NCI-H345 (cell line): ENCODE measurements at places on chromosomes 3 and 15.

GRCh38 chr15:100341239-100341749 is 481 bp downstream of the ADAMTS17 start:
- DNase-seq = no peak

- no peak for DNase-seq
Observed at GRCh38 chr15:69885173-69885955, 212.4 kb downstream of the TLE3 start.

- DNase-seq = no peak
Observed at GRCh38 chr15:94080989-94081605, 150.3 kb upstream of the MCTP2 start.

DNA sequence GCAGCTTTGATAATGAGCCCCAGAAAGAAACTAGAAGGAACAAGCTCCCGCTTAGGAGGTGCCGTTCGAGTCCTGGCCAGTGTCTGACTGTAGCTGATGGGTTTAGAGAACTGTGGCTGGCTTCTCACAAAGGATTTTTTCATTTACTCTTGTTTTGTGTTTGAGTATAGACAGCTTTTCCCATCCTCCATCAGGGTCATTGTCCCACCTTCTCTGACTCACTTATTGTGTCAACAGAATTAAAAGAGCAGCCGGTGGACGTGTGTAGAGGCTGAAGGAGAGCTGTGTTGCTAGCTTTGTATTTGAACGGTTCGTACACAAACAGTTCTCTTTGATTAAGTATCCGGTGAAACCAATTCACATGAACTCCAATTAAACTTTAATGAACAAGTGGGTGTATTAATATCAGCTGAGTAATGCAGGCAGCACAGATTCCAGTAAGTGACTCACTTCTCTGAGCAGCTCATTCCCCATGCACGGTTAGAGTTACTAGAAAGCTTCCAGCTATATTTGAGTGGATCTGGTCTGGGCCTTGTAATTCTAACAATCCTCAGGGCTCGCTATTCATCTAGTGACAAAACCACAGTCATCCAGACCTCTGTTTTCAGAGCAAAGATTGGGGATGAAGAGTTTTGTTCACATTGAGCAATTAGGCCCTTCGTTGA is 141.0 kb downstream of the LPP start:
- peak; percentile 85 for DNase-seq

DNA sequence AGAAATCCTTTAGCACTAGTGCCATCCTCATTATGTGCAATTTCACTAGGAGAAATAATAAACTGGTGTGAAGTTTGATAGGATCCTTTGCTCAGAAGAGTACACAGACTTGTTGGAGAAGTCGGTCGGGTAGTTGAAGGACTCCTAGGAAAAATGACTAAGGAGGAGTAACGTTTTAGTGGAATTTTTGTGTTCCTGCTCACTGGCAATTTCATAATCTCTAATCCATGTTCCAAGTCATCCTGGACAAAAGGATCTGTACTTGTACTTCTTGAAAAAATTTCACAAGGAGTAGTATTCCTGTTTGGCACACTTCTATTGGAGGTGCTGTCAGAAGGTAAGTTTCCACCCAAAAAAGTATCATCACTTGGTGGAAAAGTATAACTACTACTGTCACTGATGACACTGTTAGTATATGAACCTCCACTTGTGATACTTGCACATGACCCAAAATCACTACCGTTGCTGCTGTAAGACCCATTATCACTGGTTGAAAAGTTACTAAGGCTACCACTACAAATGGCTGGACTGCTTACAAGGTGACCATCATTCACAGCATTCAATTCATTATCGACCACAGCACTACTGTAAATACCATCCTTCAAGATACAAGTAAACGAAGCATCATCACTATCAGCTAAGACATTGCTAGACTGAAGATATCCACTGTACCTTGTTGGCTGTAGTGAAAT is 77.4 kb downstream of the NEDD4 start:
- no peak for DNase-seq

DNA sequence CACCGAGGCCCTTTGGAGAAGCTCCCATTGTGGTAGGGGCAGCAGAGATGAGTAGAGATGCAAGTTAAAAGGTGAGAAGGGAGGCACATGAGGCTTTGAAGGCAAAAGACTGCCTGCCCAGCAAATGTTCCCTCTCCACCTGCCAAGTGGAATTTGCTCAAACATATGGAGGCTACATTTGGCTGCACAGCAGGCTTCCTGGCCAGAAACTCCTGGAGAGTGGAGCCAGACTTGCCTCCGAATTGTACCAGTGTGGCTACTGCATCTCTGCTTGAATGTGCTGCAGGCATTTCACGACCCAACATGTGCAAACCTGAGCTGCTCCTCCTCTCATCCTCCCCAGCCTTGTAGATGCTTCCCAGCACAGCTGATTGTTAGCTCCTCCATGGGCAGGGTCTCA is 229.2 kb downstream of the ZNF621 start:
- no peak for DNase-seq

DNA sequence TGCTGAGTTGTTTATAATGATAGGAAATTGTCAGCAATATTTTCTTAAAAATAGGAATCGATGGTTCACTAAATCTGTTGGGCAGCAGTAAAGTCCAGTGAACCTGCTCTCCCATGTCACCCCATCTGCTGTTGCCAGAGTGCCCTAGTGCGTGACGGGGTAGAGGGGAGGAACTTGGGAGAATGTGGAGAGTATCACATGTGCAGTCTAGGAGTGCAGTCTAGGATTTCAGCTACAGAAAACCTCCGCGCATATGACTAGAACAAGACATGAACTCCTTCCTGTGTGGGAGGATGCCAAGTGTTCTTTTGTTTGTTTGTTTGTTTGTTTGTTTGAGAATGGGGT is 74.6 kb upstream of the ACAD9 start:
- DNase-seq = no peak

GRCh38 chr15:58551764-58552504 is 120.1 kb downstream of the LIPC start:
- no peak for DNase-seq

- no peak for DNase-seq
Observed at GRCh38 chr3:13158408-13158807, 85.2 kb upstream of the IQSEC1 start.

DNA sequence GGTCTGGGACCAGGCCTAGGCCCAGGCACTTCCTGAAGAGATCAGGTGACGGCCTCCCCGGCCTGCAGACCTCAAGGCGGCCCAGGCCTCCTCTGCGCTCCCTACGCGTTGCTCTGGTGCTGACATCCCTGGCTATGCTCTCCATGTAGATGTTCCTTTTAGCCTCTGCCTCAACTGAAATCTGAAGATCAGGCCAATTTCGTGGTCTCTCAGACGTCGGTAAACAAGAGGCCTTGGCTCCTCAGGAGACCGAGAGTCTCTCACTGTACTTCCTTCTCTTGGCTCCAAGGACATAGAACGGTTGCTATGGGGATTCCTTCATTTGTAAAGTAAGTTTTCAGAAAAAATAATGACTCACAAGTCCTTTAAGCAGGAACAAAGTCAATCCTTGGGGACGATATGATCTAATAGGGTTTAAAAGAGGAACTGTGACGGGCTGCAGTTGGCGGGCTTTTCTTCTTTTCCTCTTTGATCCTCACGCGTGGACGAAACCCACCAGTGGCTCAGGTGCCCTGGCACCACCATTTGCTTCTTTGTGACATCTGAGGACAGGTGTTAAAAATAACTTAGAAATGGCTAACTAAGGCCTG is 55.6 kb upstream of the CGNL1 start:
- DNase-seq = no peak

DNA sequence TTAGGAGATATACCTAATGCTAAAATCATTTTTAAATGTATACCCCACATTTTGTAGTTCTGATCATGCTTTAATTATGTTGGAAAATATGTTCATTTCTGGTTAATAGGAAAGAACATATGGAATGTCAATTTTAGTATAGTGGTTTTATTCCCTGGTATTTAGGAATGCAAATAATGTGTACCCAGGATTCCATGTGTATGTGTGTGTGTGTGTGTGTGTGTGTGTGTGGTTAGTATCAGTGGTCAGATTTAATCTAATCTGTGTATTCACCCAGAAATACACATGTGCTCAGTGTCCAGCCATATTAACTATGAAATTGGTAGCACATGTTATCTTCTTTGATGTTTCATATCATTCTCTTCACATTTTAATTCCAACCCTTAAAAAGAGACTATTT is 233.5 kb upstream of the DCBLD2 start:
- no peak for DNase-seq

DNA sequence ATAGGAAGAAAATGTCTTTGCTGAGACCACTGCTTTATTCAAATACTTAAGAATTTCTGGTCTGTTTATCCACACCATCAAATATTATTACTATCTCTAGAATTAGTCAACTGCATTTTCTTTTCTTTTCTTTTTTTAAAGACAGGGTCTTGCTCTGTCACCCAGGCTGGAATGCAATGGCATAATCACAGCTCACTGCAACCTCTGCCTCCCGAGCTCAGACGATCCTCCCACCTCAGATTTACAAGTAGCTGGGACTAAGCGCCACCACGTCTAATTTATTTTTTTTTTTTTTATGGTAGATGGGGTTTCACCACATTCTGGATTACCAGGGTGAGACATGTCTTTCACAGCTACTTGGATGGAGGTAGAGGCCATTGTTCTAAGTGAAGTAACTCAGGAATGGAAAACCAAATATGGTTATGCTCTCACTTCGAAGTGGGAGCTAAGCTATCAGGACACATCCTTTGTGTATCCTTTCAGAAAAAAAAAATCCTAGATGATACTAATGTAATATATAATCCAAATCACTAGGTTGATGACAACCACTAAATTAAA is 52.8 kb downstream of the STAG1 start:
- DNase-seq = no peak
